Activated CD4-positive, alpha-beta T cell treated with anti-CD3 and anti-CD28 coated beads for 24 hours (primary cell): ENCODE measurements at places on chromosomes 1 and 21.

DNA sequence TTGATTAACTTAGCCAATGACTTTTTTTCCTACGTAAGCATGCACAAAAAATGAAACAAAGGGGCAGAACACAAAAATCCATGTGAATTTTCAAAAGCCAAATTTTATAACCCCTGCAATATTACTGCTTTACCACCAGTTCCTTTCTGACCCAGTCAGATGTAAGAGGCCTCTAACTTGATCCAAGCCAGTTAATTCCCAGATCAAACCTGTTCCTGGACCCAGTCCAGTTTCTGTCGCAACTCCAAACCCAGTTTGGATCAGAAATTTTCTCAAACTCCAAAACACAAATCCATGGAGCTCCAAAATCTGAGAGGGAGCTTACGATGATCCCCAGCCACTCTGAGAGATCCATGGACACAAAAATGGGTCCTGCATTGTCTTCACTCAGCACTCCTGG, 7.8 kb upstream of the ZYG11A start:
- no peak for DNase-seq

- DNase-seq = no peak
Observed at GRCh38 chr1:54016343-54017282, 1.4 kb downstream of the LDLRAD1 start.

- DNase-seq = no peak
Observed at GRCh38 chr21:16455978-16456377, 726.2 kb downstream of the USP25 start.

GRCh38 chr1:79040424-79041082, 34.0 kb upstream of the ADGRL4 start:
- no peak for DNase-seq

DNA sequence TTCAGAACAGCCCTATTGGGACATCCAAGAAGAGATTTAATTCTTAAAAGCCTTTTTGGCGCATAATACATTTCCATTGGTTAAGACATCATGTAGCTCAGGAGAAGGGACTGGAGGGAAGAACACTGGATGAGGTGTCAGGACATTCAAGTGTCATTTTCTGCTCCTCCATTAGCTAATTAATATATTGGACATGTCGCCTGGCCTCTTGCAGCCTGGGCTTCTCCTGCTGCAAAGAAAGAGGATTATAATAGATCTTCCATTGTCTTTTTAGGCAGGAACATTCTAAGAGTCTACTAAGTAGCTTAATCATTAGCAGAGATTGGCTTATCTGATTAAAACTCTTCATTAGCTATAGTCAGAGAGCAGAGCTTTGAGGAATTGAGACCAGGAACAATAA, 151.7 kb upstream of the COA6 start:
- DNase-seq = no peak

DNA sequence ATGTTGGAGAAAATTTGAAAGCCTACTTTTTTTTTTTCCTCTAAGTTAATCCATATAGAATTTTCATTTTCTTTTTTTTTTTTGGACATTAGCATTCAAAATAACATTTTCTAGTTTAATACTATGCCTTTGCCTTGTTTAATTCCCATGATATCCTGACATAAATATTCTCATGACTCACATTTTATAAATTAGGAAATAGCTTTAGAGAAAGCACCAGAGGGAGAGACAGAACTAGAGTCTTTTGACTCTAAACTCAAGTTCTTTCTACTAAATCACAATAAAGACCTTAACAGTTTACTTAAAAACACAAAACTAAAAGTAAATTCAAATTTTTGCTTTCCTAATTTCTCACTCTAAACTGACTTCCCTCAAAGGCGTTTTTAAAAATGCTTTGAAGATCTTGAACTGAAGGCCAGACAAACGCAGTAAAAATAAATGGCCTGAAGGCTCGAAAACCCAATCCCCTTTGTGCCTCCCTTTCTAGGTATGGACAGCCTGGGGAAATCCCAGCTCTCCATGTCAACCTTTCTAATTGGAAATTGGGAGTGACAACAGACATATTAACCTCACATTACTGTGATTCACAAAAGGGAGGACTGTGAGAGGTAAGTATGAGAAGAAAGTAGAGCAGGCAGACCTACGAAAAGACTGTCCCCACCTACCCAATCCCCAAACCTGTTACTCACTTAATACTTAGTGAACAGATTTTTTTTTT, 104.6 kb downstream of the ENAH start:
- DNase-seq = no peak

- DNase-seq = no peak
Observed at GRCh38 chr1:234327577-234328164, 45.6 kb upstream of the COA6 start.

DNA sequence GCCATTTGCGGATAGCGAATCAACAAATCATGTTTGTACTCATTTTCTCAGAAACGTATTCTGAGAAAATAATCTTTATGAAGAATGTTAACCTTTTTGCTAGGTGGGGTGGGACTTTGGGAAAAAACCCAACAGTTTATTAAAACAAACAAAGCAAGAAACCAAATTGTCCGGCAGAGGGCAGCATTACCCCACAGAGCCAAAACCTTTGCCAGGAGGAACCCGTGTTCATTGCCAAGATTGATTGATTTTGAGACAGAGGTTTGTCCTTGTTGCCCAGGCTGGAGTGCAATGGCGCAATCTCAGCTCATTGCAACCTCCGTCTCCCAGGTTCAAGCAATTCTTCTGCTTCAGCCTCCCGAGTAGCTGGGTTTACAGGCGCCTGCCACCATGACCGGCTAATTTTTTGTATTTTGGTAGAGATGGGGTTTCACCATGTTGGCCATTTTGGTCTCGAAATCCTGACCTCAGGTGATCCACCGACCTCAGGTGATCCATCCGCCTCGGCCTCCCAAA, 70.8 kb upstream of the RHOU start:
- peak; percentile 76 for DNase-seq

- no peak for DNase-seq
Observed at GRCh38 chr1:31502253-31502652, 74.1 kb upstream of the TINAGL1 start.

GRCh38 chr1:206465951-206466350, 4.3 kb upstream of the IKBKE start:
- no peak for DNase-seq

- DNase-seq = no peak
Observed at GRCh38 chr21:42107177-42107880, 36.2 kb downstream of the UMODL1 start.

DNA sequence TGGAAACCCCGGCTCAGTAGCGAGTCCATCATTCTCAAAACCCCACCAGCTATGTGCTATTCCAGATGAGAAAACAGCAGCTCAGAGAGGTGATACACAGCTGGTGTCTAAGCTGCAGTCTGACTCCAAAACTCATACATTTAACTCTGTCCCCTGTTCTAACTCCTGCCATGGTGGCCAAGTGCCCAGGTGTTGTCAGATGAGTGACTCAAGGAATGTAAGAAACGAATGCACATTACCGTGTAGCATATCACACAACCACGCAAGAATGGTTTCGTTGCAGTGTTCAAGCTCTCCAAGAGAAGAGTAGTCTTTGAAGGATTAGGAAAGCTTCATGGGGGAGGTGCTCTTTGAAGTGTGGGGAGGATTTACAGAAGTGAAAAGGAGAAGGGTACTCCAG, 4.7 kb upstream of the XKR8 start:
- no peak for DNase-seq

DNA sequence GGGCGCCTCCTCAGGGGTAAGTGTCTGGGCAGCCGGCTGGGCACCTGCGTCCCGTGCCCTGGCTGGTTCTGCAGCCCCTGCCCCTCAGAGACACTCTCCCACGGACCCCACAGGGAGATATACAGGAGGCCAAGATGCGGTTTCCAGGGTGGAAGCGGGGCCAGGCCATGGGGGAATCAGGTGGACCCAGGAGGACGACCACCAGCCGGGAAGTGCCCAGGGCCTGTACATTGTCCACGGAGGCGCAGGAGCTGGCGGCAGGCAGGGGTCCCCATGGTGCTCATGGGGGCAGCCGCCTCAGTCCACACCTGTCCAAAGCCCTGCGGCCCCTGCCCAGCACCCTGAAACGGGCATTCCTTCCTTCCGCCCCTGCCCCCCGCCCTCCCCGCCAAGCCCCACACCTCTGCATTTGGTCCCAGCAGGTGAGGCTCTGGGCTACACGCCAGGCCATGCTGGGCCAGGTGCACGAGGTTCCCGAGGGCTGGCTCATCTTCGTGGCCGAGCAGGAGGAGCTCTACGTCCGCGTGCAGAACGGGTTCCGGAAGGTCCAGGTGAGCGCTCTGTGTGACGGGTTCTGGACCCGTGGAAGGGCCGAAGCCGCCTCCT, 36.7 kb downstream of the SLC19A1 start:
- no peak for DNase-seq

DNA sequence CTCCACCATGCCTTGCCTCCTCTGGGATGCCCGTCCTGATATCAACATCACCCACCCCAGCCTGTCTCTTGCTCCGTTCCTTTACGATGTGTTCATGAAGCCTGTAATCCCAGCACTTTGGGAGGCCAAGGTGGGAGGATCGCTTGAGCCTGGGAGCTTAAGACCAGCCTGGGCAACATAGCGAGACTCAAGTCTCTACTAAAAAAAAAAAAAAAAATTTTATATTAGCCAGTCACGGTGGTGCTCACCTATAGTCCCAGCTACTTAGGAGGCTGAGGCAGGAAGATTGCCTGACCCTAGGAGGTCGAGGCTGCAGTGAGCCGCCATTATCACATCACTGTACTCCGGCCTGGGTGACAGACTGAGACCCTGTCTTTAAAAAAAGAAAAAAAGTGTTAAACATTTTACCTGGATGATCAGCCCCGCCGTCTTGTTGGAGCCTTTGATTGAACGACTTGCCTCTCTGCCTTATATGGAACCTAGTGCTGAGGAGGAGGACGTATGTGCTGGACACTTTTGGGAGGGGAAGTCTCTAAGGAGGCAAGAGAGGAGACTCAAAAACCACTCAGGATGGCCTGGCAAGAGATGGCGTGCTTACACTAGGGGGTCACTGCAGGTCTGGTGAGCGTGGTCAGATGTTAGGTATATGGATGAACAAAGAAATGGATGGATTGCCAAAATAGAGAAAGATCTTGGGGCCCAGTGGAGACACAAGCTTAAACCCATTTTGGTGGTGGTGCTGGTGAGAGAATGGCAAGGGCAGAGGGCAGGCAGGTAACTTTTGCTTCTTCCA, 80.5 kb upstream of the IFFO2 start:
- DNase-seq = no peak

DNA sequence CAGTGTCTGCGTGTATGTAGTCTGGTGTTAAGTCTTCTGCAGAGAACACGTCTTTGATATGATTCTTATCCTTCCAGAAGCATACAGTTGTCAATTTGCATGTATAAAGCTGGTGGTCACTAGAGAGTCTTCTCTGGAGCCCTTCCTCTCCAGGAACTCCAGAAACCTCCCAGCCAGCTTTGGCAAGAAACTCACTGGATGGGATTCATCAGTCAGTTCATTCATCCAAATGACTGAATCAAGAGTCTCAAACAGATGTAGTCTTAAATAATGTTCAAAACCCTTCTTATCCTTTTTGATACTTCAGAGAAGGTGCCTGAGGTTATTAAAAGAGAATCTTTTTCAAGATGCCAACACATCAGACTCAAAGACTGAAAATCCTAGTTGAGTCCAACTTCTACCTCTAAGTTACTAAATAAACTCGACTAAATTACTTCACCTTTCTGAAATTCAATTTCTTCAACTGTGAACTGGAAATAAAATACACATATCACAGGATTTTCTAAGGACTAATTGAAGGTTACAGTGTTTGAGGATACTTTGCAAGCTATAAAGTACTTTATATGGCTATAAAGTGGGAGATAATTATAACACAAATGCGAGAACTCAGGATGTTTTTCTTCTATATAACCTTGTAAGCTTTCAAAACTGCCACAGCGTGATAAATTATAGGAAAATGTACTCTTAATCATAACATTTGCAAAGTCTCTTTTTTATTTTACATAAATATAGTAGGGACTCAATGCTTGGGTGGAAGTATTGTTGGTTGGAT, 252.4 kb downstream of the FGGY start:
- no peak for DNase-seq

DNA sequence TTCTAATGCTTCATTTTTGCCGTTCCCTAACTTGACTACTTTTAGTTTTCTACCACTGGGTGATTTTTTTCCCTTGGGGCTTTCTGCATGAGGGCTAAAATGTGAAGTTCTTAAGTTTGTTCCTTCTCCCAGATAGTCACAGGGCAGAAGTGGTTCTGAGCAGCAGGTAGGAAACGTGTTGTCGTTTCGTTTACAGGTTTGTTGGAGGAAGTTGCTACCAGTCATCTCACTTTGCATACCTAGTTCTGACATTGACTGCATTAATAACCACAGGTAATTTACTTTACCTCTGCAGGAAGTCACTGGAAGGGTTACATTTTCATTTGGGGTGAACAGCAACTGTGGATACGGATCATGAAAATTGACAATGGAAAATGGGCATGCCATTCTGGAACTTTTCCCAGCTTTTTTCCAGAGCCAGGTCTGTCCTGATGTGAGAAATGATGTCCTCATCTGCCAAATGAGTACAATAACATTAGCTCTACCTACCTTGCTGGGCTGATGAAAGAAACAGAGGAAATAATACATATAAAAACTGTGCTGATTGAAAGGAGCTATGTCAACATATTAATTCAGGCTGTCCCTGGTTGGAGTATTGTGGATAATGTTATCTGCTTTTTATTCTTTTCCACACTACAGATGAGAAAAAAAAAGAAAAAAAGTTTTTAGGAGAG, 94.2 kb downstream of the DISC1 start:
- DNase-seq = no peak

DNA sequence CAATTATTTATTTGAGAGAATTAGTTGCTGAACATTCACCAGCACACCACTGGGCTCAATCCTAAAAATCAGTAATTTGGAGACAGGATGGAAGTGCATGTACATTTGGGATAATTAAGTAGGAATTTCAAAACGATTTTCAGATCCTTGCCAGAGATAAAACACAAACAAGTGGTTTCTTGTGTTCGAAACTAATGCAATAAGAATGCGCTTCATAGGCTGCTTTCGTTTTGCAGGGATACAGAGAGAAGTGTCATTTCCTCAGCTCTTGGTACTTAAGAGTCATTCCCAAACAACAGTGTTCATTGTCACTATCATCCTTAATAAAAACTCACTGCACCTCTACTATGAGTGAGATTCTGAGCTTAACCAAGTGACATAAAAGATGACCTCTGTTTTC, 20.6 kb upstream of the USP24 start:
- DNase-seq = no peak

DNA sequence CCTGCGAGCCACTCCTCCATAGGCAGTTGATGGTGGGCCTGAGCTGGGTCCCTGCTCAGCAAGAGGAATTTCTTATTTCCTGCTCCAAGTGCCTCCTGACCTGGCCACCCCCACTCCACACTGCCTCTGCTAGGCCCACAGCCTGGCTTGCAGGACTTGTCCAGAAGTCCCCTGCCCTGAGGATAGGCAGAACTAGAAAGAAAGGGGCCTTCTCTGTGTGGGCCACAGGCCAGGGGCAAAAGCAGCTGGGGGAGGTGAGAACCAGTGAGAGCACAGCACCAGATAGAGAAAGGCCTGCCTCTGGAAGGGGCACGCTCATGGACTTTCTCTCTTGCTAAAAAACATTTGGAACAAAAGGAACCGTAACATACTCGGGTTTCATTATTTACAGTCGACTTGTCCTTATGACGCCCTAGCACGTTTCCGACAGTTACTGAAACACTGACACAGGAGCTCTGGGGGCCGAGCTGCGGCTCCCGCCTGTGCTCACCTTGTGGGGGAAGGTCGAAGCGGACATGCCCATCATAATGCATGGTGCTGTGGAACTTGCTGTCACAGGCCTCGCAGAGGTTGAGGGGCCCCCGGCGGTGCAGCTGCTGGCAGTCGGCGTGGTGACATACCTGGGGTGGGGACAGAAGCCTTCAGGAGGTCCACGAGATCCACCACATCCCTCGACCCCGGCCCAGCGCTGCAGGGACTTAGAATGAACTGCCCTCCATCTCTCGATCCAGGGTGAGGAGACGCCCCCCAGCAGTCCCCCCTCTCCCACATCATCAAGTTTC, 11.3 kb upstream of the TNFRSF25 start:
- no peak for DNase-seq
